Stimulated activated CD8-positive, alpha-beta memory T cell treated with anti-CD3 and anti-CD28 coated beads, Interleukin-7, amount 100 ng/mL, for 1 hour (primary cell): ENCODE measurements at places on chromosomes 5 and 9.

- DNase-seq, result no peak
Observed at GRCh38 chr5:132205385-132206125, 22.1 kb downstream of the P4HA2 start.

GRCh38 chr5:142697356-142698255 lies 11.7 kb upstream of the FGF1 start:
- DNase-seq, result no peak

- DNase-seq, result no peak
Observed at GRCh38 chr9:125428060-125428901, 166.7 kb downstream of the GAPVD1 start.

DNA sequence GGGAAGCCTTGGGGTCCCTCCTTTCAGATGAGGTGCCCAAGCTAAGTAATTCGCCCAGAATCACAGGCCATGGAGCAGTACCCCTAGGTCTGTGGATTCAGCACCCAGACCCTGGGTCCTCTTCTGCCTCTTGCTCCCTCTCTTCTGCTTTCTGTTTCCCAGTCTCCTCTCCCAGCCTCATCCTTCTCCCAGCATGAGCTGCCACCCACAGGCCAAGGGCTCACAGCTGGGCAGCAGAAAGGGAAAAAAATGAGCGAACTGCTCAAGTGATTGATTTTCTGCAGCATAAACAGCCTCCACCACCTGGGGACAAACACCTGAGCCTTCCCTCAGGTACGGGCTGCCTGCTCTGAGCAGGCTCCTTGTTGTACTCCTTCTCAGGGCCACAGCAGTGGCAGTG lies 113.9 kb upstream of the SAP30L start:
- DNase-seq, result no peak

GRCh38 chr9:99385814-99386279 lies 163.8 kb downstream of the SEC61B start:
- no peak for DNase-seq

- no peak for DNase-seq
Observed at GRCh38 chr9:26077860-26078259, 399.6 kb upstream of the TUSC1 start.

DNA sequence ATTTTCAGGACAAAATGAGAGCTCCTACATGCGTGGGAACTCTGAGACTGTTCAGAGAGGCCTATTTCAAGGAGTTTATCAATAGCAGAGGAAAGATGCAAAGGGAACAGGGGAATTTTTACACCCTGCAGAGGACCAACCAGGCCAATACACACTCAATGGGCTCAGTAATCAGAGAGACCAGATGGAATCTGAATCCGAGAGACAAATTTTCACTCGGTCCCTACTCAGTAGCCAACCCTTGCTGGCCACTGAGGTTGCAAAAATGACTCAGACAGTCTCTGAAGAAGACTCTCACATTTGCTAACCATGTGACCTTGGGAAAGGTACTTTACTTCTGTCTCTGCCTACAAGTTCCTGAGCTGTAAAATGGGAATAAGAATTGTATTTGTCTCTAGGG lies 479.4 kb downstream of the CDK5RAP2 start:
- DNase-seq, result no peak

- DNase-seq, result no peak
Observed at GRCh38 chr5:179131886-179132585, 71.9 kb downstream of the ZNF354C start.

GRCh38 chr9:120842685-120843485 lies at the start of gene PSMD5:
Gene PSMD5, minus strand, starts transcription at chr9:120842922. Its CDS starts 13 bp downstream, at chr9:120842909.
- peak; percentile 86 for DNase-seq

DNA sequence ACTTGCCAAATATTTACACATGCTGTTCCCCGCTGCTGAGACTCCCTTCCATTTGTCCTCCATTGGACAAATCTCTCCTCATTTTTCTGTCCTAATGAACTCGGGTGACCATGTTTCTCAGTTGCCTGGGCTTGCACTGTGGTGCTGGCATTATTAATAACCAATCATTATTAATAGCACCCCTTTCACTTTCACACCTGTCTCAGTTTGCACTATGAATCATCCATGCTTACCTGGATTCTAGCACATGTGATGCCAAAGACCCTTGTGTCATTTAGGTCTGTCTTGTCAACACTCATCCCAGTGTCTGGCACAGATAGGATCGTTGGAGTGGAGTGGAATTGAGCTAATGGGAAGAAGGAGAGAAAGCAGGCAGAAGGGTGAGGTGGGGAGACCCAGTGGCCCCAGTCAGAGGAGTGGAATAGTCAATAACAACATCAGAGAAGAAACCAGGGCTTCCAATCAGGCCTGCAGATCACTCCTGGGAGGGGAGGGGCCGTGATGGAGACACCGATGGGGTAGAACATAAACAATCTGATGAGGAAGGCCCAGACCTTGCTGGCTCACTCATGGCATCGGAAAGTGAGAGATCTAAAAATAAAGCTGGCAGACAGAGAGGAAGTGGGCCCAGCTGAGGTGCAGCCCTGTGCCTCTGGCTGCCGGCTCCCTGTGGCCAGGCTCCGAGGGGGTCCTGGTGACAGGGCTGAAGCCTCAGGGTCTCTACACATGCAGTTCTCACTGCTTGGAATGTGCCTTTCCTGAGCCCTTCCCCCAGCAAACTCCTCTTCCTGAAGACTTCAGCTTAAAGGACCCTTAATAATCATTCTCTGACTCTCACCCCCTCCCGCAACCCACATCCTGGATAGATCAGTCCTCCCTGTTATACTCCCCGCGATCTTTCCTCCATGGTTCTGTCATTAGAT lies 33.5 kb upstream of the CRB2 start:
- DNase-seq, result peak; percentile 29
